Retina (tissue), 1 donor: ENCODE measurements at places on chromosomes 7 and 10.

- DNase-seq, result no peak
Observed at GRCh38 chr10:43000651-43001426, 76.0 kb upstream of the RET start.

DNA sequence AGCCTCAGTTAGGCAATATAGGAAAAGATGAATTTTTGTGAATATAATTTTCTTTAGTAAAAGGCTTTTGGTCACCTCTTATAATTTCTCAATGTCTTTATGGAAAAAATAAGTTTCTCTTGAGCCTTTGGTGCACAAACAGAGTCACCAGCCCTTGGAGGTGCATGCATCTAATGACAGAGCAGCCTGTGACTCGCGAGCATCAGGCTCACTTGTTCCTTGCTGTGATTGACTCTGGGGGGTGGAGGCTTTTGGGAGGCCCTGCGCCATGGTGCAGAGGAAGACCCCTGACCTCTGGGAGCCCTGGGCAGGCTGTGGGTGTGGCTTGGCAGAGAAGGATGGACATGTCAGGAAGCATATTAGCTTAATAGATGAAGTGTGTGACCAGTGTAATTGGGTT is 60.2 kb downstream of the FIGNL1 start:
- no peak for DNase-seq

GRCh38 chr10:15571575-15571974 is 148.1 kb downstream of the ITGA8 start:
- no peak for DNase-seq

DNA sequence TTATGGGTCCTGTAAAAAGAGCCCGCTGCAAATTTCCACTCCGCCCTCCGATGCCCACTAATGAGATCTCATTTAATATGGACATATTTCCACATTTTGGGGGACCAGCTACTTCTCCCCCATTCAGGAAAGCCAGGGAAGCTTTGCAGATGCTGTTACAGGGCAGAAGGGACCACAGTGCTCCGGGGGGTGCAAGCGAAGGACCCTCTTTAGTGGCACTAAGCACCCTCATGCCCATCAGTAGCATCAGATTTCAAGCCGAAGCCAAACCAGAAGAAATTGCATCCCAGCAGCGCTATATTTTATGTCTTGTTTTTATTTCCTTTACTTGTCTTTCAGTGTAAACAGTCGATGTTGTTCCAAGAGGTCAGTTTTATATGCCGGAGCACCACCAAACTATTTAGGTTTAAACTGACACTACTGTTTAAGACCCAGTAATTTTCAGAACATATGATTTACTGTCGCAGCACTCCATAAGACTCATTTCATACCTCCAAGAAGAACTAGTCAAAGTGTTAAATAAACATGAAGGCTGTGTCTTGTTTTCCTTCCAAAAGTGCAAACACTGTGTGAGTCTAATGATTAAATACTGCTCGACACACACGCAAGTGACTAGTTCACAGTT is 122.2 kb upstream of the MGMT start:
- DNase-seq, result no peak

DNA sequence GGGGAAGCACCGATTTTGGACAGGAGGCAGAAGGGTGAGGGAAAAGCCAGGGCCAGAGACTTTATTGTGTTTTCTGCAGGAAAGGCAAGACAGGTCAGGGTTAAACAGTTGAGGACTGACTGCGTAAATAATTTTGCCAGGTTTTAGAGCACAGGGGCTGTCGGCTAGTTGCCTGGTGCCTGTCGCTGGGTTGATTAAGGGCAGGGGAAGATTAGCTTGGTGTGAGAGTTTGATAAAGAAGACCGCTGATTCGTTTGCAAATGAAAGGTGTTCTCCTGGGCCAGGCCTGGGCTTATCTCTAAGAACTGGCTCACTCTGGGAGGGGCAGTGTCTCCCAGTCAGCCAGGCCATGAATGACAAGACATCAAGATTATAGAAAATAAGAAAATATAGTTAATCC is 75.6 kb downstream of the SLC37A3 start:
- DNase-seq, result no peak

DNA sequence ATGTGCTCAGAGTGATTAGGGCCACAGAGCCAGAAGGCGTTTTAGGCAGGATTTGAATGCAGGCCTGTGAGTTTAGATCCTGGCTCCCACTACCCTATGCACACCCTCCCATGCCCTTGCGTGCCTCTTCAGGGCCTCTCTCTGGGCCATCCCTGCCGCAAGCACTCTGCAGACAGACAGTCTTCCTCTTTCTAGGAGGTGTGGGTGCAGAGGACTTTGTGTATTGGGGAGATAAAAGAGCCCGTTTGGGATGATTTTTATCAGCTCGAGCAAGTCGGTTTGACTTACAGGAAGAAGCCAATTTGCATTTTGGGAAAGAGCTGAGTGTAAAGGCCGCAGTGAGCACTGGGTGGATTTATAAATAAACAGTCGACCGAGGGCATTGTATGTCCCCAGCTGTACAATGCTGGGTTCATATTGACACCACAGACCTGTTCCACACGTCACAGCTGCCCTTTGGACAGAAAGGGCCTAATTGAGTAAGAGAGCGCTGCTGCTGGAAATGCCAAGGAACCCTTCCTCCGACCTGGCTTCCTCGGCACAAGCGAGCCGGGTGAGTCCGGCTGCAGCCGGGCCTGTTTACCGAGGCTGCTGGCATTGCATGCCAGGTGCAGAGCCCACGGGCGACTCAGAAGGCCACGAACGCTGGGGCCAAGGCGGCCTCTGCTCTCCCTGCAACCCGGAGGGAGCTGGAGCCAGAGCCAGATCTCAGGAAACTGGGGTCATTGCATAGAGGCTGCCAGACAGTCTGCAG is 25.1 kb downstream of the ZMIZ1 start:
- no peak for DNase-seq

GRCh38 chr10:35993591-35994515 is 351.8 kb upstream of the FZD8 start:
- peak; percentile 48 for DNase-seq

GRCh38 chr10:60892571-60892970 is 51.4 kb downstream of the RHOBTB1 start:
- DNase-seq, result no peak

DNA sequence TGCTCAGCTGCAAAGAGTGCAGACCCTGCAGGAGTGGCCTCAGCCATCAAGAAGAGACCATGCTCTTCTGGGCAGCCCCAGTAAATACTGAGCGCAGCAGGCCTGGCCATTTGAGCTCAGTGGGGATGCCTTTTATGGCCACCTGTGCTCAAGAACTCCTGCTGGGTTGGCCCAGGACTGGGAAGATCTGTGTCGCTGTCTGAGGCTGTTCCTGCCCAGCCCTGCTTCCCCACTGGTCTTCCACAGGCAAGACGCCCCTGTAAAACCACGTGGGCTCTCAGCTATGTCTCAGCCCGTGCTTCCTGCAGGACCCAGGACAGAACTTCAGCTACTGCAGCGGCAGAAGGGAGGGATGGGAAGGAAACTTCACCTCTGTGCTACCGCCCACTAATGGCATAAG is 10.5 kb upstream of the PPIF start:
- DNase-seq, result peak; percentile 47

GRCh38 chr10:30586828-30587227 is 42.7 kb downstream of the LYZL2 start:
- no peak for DNase-seq

DNA sequence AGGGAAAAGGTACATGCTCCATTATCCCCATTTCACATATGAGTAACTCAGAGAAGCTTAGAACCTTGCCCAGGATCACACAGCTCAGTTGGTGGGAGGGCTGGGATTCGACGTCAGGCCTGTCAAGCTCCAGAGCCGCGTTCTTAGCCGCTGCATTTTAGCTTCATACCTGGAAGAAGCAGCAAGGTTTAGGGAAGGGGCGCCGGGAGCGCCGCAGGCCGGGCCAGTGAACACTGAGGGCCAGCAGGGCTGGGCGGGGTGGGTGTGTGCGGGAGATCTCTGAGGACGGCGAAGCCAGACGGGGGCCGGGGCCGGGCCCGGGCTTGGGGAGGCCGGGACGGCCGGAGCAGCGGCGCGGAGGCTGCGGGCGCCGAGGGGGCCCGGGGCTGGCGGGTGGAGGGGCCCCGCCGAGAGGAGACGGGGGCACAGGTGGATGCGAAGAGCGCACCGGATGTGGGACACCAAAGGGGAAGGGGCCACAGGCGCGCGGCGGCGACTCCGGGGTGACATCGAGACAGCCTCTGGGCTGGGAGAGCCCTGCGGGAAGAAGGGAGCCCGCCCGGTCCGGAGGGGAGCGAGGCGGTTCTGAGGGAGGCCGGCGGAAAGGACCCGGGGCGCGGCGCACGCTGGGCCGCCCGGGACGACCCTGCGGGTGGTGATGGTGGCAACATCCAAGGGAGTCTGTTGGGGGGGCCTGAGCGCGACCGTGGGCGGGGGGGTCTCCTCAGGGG is 498 bp downstream of the NDST2 start:
- DNase-seq, result no peak

DNA sequence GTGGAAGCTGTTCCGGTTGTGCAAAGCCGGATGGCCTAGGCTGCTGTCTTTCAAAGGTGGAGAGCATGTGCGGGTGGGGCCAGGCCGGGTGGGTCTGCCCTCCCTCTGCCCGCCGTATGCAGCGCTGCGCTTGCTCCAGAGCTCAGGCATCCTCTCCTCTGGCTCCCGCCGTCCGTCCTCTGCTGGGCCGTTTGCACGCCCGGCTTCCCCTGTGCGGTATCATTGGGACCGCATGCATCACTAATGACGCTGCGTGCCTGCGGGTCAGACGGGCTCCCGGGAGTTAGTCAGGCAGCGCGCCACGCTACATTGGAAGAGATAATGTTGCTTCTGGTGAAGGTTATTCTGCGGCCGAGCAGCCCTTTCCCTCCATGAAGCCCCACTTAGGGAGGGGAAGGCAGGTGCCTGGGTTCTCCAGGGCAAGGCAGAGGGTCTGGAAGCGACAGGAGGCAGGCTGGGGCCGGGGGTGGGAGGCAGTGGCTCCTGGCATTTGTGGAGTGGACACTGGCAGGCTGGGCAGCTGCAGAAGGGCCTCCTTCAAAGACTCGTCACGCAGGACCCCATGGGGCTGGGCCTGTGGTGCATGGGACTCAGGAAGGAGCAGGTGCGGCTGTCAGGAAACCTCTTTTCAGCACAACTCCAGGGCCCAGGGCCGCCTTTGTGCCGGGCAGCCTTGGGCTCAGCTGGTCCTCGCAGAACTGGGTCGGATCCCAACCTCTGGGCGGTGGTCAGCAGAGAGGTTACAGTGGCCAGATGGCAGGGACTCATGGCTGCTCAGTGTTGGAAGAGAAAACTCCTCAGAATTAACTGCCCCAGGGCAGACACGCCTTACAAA is 318.5 kb downstream of the WDR37 start:
- DNase-seq, result peak; percentile 69

DNA sequence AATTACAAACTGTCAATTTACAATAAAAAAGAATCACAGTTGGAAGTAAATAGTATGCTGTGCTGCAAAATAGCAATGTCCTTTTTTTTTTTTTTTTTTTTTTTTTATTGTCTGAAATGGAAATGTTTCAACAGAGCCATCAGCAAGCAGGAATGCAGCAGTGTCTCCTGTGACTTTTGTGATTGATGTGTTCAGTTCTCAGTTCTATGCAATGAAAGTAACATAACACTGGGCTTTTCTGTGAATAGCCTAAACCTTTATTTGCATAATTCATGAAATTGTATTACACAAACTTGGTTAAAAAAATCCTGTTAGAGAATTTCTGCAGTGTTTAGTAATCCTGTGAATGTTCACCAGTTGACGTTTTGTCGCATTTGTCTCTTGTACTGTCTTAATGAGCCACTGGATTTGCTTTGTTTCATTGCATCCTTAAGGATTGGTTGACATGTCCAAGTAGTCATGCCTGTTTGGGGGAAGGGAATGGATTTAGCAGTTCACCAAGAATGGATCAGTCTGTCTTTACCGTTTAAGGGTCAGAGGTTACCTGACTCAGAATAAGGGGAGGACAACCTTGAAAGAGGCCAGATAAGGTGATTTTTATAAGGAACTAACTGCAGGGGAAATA is 192.7 kb downstream of the MLLT10 start:
- DNase-seq, result peak; percentile 44

GRCh38 chr10:71216751-71217265 is 4.4 kb downstream of the UNC5B start:
- DNase-seq, result no peak

DNA sequence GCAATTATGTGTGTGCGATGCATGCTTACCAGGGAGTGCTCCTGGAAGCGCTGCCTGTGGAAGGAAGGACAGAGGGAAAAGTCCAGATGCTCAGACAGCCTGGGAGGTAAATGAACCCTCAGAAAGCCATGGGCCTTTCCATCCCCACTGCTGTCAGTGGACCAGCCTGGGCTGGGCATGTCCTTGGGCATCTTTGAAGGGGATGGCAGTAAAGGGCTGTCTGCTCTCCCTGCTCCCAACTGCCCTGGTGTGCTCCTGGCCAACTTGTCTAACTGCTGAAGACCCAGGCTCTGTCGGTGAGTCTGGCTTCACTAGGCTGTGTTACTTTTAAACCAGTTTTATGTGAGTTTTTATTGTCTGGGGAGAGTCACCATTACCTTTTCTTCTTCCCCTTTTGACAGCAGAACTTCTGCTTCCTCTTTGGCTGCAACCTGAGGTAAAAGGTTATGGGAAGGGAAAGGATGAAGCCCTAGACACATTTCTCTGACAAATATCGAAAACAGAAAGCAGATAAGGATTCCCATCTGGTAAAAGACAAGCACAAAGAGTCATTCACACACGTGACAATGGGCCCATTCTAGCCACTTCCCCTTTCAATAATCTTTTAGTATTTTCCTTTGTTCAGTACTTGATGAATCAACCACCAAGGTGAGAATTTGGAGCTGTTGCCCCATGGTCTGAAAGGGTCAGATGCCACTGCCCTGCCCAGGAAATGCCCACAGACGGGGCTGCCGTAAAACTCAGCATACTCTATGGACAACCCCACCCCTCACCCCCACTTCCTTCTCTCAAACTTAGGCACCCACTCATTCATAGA is 27.6 kb upstream of the PIK3AP1 start:
- DNase-seq, result no peak

GRCh38 chr10:78389419-78389818 is 355.8 kb downstream of the RPS24 start:
- no peak for DNase-seq
